ELR (cell line): ENCODE measurements at places on chromosomes 4 and X.
A peak's percentile ranks its signal among the peaks of the same experiment; 100 is the strongest.

- DNase-seq: no peak
Measured at GRCh38 chrX:8033175-8033574, 106.0 kb upstream of the PNPLA4 start.

DNA sequence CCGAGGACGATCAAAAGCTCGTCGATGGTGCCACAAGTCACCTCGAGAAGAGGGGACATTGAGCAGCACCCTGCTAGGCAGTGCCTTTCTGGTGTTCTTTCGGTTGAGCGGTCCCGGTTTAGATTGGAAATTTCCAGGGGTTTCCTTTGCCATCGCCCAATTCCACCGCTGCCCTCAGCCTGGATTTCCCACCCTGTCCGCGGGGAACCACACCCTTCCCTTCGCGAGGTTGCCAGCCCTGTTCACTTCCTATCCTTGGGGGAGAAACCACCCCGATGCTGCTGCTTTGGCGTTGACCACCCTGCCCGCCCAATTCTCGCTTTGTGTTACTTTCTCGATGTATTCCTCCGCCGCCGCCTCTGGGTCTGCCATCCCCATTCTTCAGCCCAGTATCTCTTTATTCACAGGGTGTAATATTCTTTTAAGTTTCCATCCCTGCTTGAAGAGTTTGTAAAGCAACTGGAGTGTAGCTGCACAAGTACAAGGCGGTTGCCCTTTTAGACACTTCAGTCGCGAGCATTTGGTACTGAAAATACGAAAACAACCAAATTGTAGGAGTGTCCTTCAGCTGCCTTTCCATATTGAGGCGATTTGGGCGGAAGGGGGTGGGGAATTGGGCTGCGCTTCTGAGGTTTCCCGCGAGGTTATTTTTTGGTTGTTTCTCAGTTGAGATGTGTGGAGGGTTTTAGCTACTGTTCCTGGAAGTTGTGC is 1.1 kb downstream of the OGT start:
- DNase-seq: peak; percentile 63

- DNase-seq: peak; percentile 49
Measured at GRCh38 chr4:20684852-20685763, 15.2 kb upstream of the PACRGL start.

DNA sequence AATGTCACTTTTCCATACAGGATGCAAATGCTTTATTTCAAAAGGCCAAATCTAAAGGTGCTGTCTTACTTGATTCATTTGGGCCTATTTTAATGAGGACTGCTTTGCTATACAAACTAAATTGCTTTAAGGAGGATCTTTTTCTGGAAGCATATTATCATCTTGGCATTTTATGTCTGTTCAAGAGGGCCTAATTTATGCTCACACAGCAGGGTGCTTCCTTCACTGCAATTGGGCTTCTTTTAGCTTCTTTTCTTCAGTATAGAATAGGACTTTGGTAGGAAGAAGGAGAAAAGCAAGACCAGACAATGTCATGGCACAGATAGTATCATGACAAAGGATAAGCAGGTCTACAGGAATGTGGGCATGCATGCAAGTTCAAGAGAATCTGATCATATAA is 222.4 kb upstream of the ANKRD50 start:
- no peak for DNase-seq

DNA sequence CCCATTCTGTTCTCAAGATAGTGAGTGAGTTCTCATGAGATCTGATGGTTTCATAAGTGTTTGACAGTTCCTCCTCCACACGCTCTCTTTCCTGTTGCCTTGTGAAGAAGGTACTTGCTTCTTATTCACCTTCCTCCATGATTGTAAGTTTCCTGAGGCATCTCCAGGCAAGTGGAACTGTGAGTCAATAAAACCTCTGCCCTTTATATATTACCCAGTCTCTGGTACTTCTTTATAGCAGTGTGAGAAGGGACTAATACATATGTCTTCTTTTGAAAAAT is 58.4 kb downstream of the CFAP299 start:
- DNase-seq: no peak

GRCh38 chr4:152500800-152501434 is 35.0 kb downstream of the FBXW7 start:
- DNase-seq: peak; percentile 85

GRCh38 chrX:29012867-29013266 is 425.6 kb downstream of the IL1RAPL1 start:
- DNase-seq: no peak

- DNase-seq: peak; percentile 85
Measured at GRCh38 chr4:8260656-8261111, 8.9 kb upstream of the HTRA3 start.

DNA sequence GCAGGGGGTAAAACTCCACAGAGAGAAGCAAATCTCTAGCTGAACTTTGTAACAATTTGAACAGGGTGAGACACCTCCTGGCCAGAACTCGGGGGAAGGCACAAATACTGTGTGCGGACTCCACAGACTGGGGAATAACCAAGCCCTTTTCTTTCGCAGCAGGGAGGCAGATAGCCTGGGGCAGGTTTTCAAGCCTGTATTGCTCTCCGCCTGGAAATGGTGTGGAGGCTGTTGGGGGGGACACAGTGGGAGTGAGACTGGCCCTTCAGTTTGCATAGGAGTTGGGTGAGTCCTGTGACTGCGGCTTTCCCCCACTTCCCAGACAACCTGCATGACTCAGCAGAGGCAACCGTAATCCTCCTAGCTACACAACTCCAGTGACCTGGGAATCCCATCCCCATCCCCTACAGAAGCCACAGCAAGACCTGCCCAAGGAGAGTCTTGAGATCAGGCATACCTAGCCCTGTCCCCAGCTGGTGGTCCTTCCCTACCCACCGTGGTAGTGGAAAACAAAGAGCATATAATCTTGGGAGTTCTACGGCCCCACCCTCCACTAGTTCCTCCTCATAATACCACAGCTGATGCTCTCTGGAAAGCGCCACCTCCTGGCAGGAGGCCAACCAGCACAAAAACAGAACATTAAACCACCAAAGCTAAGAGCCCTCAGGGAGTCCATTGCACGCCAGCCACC is 12.9 kb upstream of the SMPX start:
- no peak for DNase-seq

- DNase-seq: peak; percentile 58
Measured at GRCh38 chr4:152357206-152357605, 178.7 kb downstream of the FBXW7 start.

- DNase-seq: peak; percentile 13
Measured at GRCh38 chr4:158938220-158939044, 164.4 kb upstream of the RAPGEF2 start.

DNA sequence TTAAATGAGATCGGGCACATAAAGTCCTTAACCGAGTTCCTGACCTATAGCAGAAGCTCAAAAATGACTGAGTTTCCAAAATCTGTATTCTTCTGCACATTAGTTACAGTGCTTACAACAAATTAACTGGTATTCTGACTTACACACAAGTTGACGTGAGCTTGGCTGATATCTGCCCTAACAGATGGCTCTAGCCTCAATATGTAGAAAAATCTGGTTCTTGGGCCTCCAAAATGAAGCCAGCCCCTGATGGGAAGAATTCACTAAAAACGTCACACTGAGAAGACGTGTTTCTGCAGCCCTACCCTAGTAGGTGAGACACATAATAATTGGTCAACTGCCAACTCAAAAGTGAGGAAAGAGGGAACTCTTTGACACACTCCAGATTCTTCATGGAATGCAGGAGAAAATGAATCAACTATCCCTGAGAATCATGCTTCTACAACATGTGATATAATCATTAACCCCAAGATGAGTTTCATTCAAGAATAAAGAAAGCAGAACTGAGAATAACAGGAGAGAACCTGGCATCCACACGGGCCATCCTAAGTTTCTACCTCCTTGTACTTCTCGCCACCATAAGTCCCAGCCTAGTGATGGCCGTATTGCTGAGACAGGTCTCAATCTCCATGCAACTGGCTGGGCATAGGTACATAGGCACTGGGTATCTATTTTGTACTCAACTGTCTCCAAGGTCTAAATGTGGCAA is 8.2 kb downstream of the STX18 start:
- no peak for DNase-seq

GRCh38 chr4:172652369-172652768 is 516.2 kb upstream of the GALNT7 start:
- DNase-seq: no peak

GRCh38 chrX:134660627-134661026 is 2.4 kb upstream of the PLAC1 start:
- DNase-seq: peak; percentile 25

DNA sequence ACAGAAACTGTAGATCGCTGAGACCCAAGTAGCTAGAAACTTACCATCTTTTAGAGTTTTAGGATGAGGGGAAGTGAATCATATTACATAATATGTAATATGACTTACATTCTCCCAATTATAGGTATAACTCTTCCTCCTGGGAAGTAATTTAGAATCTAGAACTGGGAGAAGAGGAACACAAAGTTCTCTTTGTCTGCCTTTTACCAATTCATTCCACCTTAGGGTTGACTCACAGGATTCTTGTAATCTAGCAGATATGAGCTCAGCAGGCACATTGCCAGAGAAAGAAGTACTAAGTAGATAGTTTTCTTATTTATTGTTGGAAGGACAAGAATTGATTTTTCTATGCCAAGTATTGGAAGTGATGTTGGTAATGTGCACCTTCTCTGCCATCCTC is 58.0 kb upstream of the CCSER1 start:
- peak; percentile 1 for DNase-seq

GRCh38 chrX:28693101-28693500 is 105.9 kb downstream of the IL1RAPL1 start:
- DNase-seq: no peak

GRCh38 chr4:57136281-57136680 is 26.1 kb upstream of the IGFBP7 start:
- DNase-seq: peak; percentile 84

DNA sequence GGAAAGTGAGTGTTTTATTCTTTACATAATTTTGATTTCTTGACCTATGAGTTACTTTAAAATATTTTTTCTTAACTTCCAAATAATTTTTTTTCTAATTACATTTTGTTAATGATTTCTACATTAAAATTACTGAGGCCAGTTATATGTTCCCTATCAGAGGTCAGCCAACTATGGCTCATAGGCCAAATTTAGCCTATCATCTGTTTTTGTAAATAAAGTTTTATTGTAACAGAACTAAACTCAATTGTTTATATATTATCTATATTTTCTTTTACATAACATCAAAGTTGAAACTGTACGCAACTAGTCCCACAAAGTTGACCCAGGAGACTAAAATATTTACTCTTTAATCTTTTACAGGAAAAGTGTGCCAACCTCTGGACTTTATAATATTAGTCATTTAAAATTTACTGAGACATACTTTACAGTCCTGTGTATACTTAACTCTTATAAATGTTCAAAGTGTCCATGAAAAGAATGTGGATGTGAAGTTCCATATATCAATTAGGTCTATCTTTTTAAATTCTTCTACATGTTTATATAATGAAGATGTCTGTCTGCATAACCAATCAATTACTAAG is 26.2 kb downstream of the ASB5 start:
- no peak for DNase-seq

DNA sequence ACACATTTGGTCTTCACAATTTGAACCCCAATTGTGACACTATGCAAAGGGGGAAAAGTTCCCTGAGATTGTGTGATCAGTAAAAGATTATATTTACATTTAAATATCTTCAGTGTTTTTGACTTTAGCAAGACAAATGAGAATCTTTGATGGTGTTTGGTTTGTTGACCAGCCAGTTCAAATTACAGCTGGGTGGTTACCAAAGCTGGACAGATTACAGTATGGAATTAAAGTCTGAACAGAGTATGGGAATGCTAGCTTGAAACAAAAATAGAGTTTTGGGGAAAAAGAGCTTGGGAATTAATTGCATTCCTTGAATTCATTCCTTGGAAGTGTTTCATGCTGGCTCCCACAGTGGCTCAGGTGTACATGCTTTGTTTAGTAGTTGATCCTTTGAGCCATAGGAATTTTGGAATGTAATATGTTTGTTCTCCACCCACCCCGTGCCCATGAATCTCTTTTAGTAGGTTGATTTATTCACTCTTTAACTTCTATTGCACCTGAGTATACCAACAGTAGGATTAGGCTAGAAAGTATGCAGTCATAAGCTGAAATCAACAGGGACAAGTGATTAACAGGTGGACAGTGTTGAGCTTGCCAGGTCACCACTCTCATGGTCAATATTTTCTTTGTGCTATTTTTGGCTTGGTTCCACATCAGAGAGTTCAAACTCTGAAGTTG is 81.1 kb upstream of the HELT start:
- no peak for DNase-seq

DNA sequence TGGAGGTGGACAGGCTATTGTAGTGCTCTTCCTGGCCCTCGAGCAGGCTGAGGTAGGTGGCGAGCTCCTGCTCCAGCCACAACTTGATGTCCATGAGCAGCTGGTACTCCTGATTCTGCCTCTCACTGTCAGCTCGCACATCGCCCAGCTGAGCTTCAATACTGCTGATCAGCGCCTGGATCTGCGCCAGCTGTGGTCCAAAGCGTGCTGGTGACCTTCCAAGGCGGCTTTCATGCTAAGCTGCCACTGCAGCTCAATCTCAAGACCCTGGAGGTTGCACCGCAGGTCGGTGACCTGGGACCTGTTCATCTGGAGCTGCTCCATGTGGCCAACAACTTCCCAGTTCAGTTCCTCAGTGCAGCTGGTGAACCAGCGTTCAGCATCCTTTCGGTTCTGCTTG is 31.2 kb downstream of the LRIT3 start:
- no peak for DNase-seq

DNA sequence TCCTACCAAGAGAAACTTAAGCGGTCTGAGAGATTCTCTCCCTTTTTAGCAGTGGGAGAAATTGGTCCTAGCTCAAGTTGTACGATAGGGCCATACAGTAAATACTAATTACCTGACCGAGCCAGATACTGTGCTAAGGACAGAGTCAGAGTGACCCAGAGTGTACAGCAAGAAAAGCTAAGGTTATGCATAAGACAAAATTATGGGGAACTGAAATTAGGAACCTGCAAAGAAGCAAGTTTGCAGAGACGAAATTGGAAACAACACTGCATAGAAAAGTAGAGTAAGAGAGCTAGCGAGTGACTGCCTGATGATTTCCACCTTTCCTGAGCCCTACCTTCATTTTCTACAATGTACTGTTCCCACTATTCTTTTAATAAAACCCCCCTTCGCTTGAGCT is 278.1 kb downstream of the NKX6-1 start:
- no peak for DNase-seq

GRCh38 chrX:154417157-154417556 is 5.8 kb downstream of the TAFAZZIN start:
- DNase-seq: no peak

- DNase-seq: no peak
Measured at GRCh38 chrX:25287521-25287920, 271.8 kb upstream of the ARX start.

DNA sequence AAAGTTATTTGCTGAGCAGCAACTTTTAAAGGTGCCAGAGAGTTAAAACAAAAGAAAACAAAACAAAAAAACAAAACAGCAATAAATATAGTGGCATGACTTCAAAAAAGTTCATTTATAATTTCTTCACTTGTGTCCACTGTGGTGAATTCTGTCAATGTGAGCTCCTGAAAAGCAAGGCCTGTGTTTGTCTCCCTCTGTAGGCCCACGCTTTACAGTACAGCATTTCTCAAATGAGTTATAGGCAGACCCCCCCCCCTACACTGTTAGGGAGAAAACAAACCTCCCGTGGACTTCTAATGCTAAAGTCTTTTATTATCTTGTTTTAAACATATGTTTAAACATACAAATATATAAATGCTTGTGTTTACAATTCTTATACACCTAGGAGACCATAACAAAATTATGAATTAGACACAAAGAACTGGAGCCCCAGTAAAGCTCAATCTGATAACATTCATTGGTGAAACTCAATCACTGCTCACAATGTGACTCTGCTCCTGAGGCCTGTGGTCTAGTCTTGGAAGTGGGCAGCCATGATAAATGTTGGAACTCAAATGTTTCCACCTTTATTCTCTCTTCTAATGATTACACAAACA is 47.0 kb upstream of the SCOC start:
- peak; percentile 66 for DNase-seq

- no peak for DNase-seq
Measured at GRCh38 chr4:81746071-81746470, 274.4 kb upstream of the RASGEF1B start.
